ENCODE measurements at places on chromosomes 3 and 15.

- DNase-seq, result no peak
Observed at GRCh38 chr15:42863572-42864239, 56.9 kb downstream of the TTBK2 start.

DNA sequence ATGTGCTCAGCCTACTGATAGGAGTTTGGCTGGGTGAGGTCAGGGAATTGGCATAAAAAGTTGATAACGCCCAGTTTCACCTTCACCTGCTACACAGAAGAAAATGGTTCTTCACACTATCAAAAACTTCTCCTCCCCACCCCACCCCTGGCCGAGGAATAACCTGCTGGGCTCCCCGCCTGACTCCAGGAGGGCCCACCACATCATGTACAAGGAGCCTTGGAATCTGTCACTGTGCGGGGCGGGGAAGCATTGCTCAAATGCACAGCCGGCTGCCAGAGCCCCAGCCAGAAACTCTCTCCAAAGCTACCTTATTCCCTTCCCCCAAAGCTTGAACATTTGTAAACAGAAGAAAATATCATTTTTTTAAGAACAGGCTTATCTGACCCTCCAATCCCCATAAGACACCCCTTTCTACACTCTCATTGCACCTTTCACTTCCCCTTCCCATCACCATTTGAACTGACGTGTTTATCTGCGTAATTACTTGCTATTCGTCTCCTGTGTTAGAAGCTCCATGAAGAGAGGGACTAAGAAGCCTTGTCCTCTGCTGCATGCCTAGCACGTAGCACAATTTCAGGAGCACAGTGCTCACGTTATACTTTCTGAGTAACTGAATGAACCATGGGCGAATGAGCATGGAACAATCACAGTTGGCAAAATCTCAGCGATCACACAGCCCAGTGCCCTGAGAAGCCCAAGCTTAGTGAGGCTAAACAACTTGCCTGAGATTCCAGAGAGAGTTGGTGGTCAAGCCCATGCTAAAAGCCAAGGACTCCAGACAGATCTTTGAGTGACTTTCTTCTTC lies 82.9 kb downstream of the HES1 start:
- no peak for DNase-seq

- DNase-seq, result no peak
Observed at GRCh38 chr3:149941186-149941585, 29.5 kb downstream of the PFN2 start.

- no peak for DNase-seq
Observed at GRCh38 chr3:18812316-18812715, 336.0 kb upstream of the KCNH8 start.

GRCh38 chr15:62571072-62571471 lies 406.0 kb upstream of the C2CD4B start:
- DNase-seq, result no peak

GRCh38 chr15:28955993-28956421 lies 70.2 kb downstream of the APBA2 start:
- DNase-seq, result no peak

- no peak for DNase-seq
Observed at GRCh38 chr3:137012097-137012501, 54.3 kb downstream of the IL20RB start.
